Left forelimb (tissue), 1 donor: ENCODE measurements at places on chromosomes 13 and 19.

DNA sequence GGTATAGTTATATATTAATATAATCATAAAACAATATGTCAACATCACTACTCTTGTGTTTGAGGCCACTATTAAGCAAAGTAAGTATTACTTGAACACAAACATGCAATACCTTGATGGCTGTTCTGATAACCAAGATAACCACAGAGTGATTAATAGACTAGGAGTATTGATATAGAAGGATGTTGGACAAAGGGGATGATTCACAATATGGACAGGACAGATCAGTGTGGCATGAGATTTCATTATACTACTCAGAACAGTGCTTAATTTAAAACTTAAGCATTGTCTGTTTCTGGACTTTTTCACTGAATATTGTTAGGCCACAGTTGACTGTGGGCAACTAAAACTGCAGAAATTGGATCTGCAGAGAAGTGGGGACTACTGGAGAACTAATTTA lies 384.2 kb downstream of the SLITRK1 start:
- DNase-seq, result no peak

- DNase-seq, result no peak
Observed at GRCh38 chr19:16596399-16596798, 24.2 kb upstream of the SLC35E1 start.

- DNase-seq, result no peak
Observed at GRCh38 chr13:113058988-113059850, 46.4 kb upstream of the F7 start.

DNA sequence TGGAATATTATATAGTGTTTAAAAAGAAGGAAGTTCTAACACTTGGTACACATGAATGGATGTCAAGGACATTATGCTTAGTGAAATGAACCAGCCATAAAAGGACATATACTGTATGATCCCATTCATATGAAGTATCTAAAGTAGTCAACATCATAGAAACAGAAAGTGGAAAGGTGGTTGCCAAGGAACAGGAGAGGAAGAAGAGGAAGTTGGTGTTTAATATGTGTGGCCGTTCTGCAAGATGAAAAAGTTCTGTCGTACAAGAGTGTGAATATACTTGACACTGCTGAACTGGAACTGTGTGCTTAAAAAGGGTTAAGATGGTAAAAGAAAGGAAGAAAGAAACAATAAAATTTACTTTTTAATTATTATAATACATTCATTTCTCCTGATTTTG lies 33.1 kb upstream of the C1QTNF9 start:
- DNase-seq, result no peak

- no peak for DNase-seq
Observed at GRCh38 chr19:6556043-6556449, 25.2 kb downstream of the TNFSF9 start.

DNA sequence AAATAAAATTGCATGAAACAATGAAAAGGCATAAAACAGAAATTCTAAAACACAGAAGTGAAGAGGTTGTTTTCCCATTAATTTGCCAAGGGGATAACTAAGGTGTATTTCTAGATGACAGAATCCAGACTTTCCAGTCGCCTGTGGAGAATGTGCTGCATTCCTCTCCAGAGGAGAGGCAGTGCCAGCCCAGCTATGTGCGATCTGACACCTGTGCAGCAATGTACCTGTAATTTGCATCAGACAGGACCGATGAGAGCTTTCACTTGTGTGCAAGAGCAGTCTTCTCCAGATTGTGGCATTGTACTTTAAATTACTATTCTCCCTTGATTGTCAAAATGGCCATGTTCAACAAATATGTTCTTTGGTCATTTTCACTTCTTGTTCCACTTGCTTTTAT lies 1037.9 kb downstream of the EFNB2 start:
- no peak for DNase-seq

GRCh38 chr13:77810878-77811277 lies 107.8 kb downstream of the EDNRB start:
- DNase-seq, result no peak

- no peak for DNase-seq
Observed at GRCh38 chr13:95378603-95379002, 77.4 kb upstream of the ABCC4 start.

GRCh38 chr13:100636441-100636840 lies 38.2 kb downstream of the TMTC4 start:
- no peak for DNase-seq

- no peak for DNase-seq
Observed at GRCh38 chr19:13092158-13092543, 10.5 kb downstream of the LYL1 start.

DNA sequence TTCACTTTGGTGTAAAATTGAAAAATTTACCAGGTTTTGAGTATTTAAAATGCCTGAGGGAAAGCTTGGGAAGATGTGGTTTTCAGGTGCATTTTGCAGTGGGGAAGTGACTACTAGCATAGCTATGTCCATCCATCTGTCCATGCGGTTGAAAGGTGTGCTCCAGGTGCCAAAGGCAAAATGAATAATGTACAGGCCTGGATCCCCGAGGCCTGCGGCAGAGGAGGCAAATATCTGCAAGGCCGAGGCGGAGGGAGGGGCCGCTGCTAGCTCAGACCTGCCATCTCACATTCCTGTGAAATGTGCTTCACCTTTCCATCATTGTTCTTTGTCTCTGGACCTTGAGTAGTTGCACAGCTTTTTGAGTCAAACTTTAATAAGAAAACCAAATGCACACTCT lies 65.5 kb downstream of the ERCC5 start:
- DNase-seq, result no peak

DNA sequence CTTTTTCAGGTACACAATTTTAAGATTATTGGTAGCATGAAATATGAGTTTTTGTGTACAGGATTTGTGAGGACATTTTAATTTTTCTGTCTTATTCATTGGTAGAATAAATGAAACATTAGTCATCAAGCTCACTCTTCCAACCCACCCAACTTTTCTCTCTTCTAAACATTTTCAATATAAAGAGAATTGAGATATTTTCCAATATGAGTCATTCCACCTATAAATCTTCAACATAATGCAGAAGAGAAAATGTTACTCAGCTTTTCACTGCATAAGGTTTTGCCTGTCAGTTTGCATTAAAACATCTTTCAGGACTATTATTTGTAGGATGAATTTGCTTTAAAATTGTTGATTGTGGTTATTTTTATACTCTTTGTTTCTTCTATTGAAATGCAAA lies 330.7 kb downstream of the PCDH20 start:
- DNase-seq, result no peak

- no peak for DNase-seq
Observed at GRCh38 chr13:28624707-28625432, 34.1 kb upstream of the POMP start.

GRCh38 chr13:75691183-75691582 lies 55.1 kb downstream of the LMO7 start:
- no peak for DNase-seq

DNA sequence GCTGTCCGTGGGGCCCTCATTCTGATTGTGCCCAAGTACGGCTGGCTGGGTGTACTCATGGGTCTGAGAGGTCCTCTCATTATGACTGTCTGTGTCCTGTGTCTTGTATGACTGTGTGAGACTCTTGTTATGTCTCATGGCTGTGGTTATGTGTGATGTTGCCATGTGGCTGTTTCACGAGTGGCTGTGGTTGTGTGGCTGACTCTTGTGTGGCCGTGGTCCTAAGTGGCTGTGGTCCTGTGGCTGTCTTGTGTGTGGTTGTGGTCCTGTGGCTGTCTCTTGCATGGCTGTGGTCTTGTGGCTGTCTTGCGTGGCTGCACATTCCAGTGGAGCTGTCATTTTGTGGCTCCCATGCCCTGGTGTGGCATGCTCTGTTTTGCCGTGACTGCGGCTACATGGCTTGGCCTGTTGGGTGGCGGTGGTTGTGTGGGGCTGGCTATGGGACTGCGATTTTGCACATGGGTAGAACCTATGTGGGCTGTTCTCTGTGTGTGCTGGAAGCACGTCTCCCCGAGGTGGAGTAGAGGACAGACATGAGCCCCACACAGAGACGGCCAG lies 2.5 kb downstream of the LYL1 start:
- DNase-seq, result no peak

- no peak for DNase-seq
Observed at GRCh38 chr13:66219506-66219905, 1010.6 kb downstream of the PCDH9 start.

GRCh38 chr13:74675972-74676371 lies 541.8 kb upstream of the KLF12 start:
- DNase-seq, result no peak

- no peak for DNase-seq
Observed at GRCh38 chr13:70634893-70635292, 526.6 kb upstream of the KLHL1 start.

- DNase-seq, result no peak
Observed at GRCh38 chr19:17544418-17544817, 11.0 kb upstream of the COLGALT1 start.

DNA sequence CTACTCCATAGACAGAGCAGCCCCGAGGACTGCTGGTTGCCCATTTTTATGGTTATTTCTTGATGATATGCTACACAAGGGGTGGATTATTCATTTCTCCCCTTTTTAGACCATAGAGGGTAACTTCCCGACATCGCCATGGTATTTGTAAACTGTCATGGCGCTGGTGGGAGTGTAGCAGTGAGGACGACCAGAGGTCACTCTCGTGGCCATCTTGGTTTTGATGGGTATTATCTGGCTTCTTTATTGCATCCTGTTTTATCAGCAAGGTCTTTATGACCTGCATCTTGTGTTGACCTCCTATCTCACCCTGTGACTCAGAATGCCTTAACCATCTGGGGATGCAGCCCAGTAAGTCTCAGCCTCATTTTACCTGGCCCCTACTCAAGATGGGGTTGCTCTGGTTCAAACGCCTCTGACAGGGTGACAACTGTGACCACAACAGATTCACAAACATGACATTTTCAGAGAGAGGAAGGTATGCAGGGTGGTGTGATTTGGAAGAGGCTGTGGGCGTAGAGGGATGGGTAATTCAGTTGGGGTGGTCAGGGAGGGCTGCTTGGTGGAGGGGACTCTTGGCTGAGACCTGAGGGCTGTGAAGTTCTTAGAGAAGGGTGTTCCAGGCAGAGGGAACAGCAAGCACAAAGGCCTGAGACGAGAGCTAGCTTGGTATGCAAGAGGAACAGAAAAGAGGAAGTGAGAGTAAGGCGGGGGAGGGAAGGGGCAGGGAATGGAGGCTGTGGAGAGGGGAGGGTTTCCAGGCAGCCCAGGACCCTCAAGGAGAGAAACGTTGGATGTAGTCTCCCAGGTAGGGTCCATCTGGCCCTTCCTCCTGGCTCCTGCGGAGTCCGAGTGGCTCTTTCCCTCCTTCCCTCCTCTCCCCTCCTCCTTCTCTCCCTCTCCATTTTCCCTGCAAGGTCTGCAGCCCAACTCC lies 23.5 kb downstream of the FAM187B start:
- DNase-seq, result no peak

DNA sequence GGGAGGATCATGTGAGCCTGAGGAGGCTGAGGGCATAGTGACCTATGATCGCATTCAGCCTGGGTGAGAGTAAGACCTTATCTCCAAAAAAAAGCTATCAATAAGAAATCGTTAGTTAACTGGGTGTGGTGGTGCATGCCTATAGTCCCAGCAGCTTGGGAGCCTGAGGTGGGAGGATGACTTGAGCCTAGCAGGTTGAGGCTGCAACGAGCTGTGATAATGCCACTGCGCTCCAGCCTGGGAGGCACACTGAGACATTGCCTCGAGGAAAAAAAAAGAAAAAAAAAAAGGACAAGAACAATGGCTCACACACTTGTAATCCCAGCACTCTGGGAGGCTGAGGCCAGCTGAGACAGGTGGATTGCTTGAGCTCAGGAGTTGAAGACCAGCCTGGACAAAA lies 16.2 kb downstream of the PSPC1 start:
- no peak for DNase-seq

DNA sequence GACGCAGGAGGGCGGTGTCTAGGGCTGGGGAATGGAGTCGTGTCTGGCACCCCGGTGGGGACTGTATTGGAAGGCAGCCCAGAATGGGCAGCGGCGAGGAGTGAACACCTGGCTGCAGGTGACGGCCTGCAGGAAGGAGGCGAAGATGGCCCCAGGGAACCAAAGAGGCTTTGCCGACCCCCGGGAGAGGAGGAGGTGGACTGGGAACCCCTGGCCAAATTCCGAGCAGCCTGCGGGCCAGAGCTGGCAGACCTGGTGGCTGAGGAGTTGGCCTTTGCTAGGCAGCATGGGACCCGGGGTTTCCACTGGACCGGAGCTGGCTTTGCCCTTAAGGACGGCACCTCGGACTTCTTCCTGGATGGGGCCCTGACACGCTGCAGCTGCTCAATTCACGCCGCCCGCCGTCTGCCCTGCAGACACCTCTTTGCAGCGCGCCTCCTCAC lies 25.9 kb downstream of the ZSWIM9 start:
- DNase-seq, result no peak

GRCh38 chr13:37878921-37879320 lies 9.3 kb upstream of the TRPC4 start:
- DNase-seq, result no peak

- no peak for DNase-seq
Observed at GRCh38 chr19:45440873-45441654, 17.3 kb upstream of the ERCC1 start.

DNA sequence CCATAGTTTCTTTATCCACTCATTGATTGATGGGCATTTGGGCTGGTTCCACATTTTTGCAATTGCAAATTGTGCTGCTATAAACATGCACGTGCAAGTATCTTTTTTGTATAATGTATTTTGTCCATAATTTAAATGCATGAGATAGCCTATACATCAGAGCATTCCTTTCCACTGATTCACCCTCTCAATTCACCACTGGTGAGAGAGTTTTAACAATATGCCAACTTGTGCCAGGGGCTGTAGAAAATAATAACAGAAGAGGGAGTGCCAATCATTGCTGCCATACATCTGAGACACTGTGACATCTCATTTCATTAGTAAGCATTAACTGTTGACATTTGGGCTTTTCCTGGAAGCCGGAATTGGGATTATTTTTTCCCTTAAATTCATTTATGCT lies 125.1 kb downstream of the RAP2A start:
- DNase-seq, result no peak
